NCI-H446 (cell line): ENCODE measurements at places on chromosomes 6 and 20.

DNA sequence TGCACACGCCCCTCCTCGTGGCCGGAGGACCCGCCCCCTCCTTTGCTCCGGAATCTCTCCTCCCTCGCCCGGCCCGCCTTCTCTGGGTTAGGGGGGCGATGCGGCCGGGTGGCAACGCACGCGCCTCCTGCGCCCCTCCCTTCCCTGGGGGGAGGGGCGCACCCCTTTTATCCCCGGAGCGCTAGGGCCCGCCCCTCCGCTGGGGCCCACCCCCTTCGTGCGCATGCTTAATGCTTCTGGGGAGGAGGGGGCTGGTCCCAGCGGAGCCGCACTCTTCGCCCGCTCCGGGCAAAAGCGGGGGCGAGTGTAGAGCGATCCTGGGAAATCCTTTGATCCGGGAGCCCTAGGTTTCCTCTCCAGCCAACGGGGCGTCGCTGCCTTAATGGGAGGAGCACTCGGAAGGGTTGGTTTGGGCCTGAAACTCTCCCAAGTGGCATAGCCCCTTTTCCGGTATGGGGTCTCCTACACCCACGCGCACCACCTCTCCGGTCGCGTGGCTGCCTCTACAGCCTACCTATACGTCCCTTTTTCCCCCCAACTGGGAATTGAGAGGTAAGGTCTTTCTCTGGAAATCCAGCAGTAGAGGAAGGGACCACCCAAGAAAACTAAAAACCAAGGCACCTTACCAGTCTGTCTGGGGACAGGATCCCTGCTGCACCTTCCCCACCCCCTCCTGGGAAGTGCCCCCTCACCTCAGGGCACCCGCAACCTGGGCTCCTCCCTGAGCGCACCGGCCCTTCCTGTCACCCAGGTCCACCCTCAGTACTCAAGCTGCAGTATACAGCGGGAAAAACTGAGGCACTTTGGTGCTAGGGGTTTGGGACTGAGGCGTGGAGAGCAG, 2.1 kb downstream of the SOX12 start:
- DNase-seq = peak; percentile 96

DNA sequence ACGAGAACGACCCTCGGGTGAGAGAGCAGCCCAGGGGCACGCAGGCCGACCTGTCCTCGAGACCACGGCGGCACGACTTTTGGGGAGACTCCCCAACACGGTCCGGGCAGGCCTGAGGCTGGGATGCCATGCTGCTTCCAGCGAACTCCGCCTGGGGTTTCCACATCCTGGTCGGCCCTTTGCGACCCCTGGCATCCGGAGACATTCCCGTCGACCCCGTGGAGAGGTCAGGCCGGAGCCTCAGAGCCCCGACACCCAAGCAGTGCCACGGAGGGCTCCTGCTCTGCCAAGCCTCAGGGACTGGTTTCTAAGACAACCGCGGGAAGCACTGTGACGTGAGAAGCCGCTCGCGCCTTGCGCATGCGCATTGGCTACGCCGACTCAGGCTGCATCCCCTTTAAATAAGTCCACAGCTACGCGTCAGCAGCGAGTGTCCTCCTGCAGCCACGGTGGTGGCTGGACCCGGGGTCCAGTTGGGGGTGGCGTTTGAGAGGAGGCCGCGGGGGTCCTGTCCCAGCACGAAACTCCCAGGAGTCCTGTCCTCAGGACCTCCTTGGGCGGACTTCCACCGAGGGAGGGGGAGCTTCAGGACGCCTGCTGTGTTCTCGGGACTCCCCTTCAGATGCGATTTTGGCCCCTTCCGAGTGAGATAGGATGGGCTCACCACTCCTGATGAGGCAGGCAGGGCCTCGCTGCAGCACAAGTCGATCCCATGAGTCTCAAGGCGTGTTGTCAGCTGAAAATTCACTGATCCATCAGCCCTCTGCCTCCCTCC, 1089.3 kb upstream of the DEFB115 start:
- DNase-seq = no peak

- DNase-seq = no peak
Measured at GRCh38 chr20:25049261-25050060, 8.5 kb downstream of the ACSS1 start.

DNA sequence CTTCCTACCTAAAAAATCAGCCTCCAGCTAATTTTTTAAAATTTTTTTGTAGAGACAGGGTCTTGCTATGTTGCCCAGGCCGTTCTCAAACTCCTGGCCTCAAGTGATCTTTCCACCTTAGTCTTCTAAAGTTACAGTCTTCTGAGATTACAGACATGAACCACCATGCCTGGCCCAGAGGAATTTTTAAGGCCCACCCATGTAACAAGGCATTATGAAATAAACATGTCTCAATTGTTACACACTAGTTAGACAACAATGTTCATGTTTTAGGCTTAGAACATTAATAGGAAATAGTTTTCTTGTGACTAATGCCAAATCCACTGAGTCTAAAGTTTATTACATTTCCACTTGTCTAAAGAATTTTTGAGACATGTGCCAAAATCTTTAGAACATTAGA, 221.2 kb downstream of the LAMA2 start:
- no peak for DNase-seq

DNA sequence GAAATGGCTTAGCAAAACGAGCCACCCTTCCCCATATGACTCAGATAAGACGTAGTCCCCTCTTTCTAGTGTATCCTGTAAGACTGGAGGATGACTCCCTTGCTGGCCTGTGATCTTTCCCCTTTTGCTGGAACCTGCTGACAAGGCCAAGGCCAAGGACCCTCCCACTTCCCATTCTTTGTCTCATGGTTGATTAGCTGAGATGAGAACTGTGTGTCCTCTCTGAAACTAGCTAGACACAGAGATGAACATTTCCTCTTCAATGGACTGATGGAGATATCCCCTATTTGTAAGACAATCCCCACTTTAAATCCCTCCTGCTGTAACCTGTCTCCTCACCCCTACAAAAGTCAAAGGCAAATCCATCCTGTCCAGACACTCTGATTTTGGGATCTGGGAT, 33.4 kb upstream of the SCRT2 start:
- DNase-seq = no peak

DNA sequence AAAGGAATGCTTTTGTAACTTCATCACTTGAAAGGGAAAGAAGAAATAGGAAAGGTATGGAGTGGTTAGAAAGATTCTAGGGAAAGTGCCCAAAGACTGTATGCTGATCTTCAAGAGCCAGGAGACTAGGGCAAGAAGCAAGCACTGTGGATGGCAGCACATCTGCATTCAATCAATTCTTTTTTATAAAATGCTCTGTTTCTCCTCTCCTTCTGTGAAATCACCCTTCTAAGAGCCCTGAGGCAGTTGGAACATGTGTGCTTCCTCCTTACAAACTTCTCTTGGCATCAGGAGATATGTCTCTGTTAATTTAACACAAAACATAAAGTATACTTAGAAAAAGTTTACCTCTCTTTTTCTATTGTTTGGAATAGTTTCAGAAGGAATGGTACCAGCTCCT, 1162.2 kb upstream of the GJE1 start:
- no peak for DNase-seq

DNA sequence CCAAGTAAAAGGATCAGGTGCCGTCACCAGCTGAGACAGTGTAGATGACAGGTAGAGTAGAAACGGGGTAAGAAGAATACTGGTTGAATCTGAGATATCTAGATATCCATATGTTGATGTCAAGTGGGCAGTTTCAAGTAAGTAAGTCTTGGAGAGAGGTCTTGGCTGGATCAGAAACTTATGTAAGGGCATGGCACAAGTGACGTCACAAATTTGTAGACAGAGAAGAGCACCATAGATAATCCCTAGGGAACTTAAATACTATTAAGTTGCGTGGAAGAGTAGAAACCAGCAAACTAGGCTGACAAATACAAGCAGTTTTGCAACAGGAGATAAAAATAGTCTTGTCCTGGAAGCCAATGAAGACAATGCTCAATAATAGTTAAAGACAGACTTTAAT, 123.2 kb downstream of the KHDRBS2 start:
- no peak for DNase-seq

- DNase-seq = no peak
Measured at GRCh38 chr6:142868917-142869316, 76.1 kb downstream of the HIVEP2 start.

GRCh38 chr20:47303736-47304135, 52.8 kb downstream of the ZMYND8 start:
- no peak for DNase-seq

DNA sequence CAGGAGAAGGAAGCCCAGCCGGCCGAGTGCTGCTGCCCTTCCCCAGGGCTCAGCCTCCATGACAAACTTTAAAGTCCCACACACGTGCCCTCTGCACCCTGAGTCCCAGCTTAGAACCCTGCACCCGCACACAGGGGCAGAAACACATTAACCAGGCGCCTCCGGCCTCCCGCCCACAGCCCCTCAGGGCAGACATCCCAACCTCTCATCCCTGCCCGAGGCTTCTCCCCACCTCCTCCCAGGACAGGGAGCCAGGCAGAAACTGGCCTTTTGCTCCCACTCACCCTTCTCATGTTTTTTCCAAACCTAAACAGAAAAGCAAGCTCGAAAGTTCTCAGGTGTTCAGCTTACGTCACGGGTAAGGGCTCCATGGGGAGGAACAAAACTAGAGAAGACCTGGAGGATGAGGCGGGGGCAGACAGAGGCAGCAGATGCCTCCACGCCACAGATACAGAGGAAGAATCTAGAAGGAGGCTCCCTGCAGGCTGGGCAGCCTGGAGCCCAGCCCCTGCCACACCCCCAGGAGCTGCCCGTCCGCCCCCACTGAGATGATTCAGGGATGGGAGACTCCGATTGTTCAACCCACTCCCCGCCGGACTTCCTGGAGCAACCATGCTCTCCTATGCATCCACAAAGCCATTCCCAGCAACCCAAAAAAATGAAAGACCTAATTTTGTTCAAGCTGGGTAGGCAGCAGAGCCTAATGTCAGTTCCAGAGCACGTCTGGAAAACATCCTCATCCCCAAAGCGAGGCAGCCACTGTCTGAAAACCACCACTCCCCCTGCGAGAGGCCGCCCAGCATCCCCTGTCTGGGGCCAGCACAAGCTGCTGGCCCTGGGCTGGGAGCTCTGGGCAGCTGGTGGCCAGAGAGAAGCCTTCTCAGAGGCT, 8.8 kb downstream of the KCNQ2 start:
- DNase-seq = no peak

DNA sequence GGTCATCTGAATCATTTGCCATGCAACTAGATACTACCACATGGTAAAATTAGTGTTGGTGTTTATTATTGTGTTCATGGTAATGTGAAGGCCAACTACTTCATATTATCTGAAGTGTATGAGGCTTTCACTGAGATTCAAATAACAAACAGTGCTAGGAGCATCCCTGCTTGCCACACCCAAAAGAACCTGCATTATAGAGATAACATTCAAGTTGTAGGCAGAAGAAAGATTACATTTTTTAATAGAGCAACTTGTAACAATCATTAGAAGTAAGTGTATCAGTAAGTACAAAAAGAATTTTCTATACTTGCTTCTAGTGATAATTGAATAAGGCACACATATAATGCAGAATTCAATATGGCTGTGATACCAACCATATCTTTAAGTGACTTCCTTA, 49.8 kb downstream of the BCKDHB start:
- no peak for DNase-seq

DNA sequence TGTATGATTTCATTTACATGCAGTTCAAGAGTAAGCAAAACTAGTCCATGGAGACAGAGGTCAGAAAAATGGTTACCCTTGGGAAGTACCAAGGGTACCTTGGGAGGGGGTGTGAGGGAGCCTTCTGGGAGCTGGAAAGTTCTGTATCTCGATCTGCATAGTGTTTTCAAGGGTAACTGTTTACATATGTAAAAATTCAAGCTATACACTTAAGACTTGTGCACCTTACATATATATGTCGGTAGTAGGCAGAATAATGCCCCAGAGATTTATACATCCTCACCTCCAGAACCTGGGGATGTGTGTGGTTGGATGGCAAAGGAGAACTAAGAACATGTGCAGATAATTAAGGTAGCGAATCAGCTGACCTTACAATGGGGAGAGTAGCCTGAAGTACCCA, 31.0 kb downstream of the GABRR2 start:
- no peak for DNase-seq

DNA sequence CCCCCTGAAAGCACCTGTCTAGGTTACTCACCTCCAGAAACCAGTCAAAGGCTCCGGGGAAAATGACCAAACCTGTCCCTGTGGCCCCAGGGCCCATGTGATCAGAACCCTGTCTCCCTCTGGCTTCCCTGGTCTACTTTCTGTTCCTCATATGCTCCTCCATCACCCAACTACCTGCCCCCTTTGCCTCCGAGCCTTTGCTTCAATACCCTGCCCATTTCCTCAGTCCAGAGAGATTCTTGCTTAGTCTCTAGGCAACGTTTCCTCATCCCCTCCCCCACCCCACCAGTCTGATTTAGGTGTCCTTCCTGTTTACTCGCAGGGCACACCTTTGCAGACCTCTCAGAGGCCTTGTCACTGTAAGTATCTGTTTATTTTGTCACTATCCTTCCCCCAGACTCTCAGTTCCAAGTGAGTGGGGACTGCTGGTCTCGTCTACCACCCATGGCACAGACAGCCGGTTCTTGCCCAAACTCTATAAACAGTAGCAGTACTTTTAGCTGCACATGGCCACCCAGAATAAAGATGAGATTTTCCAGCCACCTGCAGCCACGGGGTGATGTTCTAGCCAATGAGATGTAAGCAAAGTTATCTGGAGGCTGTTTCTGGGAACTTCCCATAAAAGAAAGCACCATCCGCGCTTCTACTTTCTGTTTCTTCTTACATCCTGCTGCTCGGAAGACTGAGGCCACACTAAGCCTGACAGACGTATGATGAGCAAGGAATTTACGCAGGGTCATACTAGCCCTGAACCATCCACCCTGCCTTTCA, 13.3 kb downstream of the ELOVL5 start:
- DNase-seq = no peak

- no peak for DNase-seq
Measured at GRCh38 chr6:65052626-65053025, 654.4 kb downstream of the EYS start.

- no peak for DNase-seq
Measured at GRCh38 chr6:53159558-53159957, 10.9 kb upstream of the GCM1 start.

GRCh38 chr20:17806739-17807441, 107.1 kb downstream of the BANF2 start:
- DNase-seq = peak; percentile 83

DNA sequence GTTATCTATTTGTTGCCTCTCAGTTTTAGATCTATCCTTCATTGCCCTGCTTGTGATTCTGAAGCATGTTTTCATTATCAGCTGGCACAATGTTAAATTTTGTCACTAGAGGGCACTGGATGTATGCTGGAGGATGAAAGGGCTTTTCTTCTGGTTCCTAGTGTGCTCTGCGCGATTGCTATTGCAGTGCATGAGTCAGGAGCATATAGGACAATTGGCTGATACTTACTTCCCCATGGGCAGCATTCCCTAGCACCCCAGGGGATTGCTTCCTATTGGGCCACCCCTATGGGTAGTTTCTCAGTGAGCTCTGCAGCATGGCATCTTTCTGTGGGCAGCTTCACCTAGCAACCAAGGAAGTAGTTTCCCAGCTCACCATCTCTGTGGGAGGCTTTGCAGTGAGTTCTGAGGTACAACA, 280.3 kb upstream of the SYNCRIP start:
- peak; percentile 29 for DNase-seq

GRCh38 chr6:71482742-71483141, 194.1 kb downstream of the OGFRL1 start:
- DNase-seq = peak; percentile 19

GRCh38 chr6:109164331-109164730, 69.0 kb downstream of the CEP57L1 start:
- DNase-seq = no peak

GRCh38 chr6:159461998-159462397, 231.0 kb downstream of the SOD2 start:
- no peak for DNase-seq

- no peak for DNase-seq
Measured at GRCh38 chr6:30703821-30704220, 13.0 kb upstream of the NRM start.

- no peak for DNase-seq
Measured at GRCh38 chr6:144248003-144248402, 37.1 kb upstream of the UTRN start.

- DNase-seq = no peak
Measured at GRCh38 chr20:46206992-46207549, 89.0 kb downstream of the CD40 start.
